ENCODE measurements at places on chromosomes 16 and 17. TPM values are rescaled to one million over a fixed set of nuclear protein-coding genes. Genes with fewer than 3 reads are reported as not detected.

TLCD2 gene
- total RNA-seq, result 0.22 TPM

PRAC1 gene
- total RNA-seq, result not detected

CCT6B gene
- total RNA-seq, result 0.90 TPM

COPZ2 gene
- total RNA-seq, result 7.6 TPM

AANAT gene
- total RNA-seq, result not detected

RPL13 gene
- 2,710 TPM for total RNA-seq

KRTAP16-1 gene
- total RNA-seq, result not detected

GPT2 gene
- 12.5 TPM for total RNA-seq

RAB26 gene
- total RNA-seq, result 0.55 TPM

SLC25A10 gene
- total RNA-seq, result 34.7 TPM

ASPHD1 gene
- total RNA-seq, result 1.2 TPM

RAPGEFL1 gene
- total RNA-seq, result 5.7 TPM

TMEM132E gene
- total RNA-seq, result not detected

GID4 gene
- total RNA-seq, result 11.1 TPM

PRAC2 gene
- not detected for total RNA-seq

SPNS3 gene
- total RNA-seq, result 7.5 TPM

KRT27 gene
- total RNA-seq, result not detected

APOH gene
- total RNA-seq, result not detected

OTOA gene
- 0.09 TPM for total RNA-seq

KCNJ18 gene
- total RNA-seq, result not detected

TAC4 gene
- not detected for total RNA-seq

CA7 gene
- total RNA-seq, result not detected

SLFN12 gene
- total RNA-seq, result 7.9 TPM

CCDC144A gene
- total RNA-seq, result 0.95 TPM

PLA2G10 gene
- not detected for total RNA-seq

KRT39 gene
- not detected for total RNA-seq

KCNH6 gene
- not detected for total RNA-seq

CORO6 gene
- total RNA-seq, result 2.5 TPM

CAPNS2 gene
- not detected for total RNA-seq

TAT gene
- total RNA-seq, result not detected

UTS2R gene
- not detected for total RNA-seq

P2RX1 gene
- 0.22 TPM for total RNA-seq

EVI2A gene
- total RNA-seq, result 40.3 TPM

KIFC3 gene
- 3.2 TPM for total RNA-seq

HOXB3 gene
- 3.0 TPM for total RNA-seq

HBZ gene
- total RNA-seq, result not detected

TBC1D3 gene
- total RNA-seq, result 1.6 TPM

NPIPA3 gene
- 0.69 TPM for total RNA-seq

APPBP2 gene
- total RNA-seq, result 29.5 TPM

RHBDL1 gene
- total RNA-seq, result 0.33 TPM

C17orf67 gene
- 4.6 TPM for total RNA-seq

CA4 gene
- not detected for total RNA-seq

CRISPLD2 gene
- total RNA-seq, result not detected

CDK3 gene
- total RNA-seq, result 5.0 TPM

ABCA10 gene
- total RNA-seq, result 0.60 TPM

PPP1R1B gene
- not detected for total RNA-seq

SOX9 gene
- not detected for total RNA-seq

HSD17B1 gene
- 0.29 TPM for total RNA-seq

SCRN2 gene
- 17.3 TPM for total RNA-seq

SHCBP1 gene
- total RNA-seq, result 38.2 TPM

Measured in CD8-positive, alpha-beta memory T cell (primary cell).